ENCODE measurements at places on chromosomes 7 and 10. TPM values are rescaled to one million over a fixed set of nuclear protein-coding genes. Genes with fewer than 3 reads are reported as not detected.

NKX2-3 gene
- not detected for total RNA-seq

ADAM12 gene
- total RNA-seq = 1.2 TPM

- DNase-seq = no peak
These were observed 7.3 kb downstream of the FSCN3 start for GRCh38 chr7:127600885-127601284.

GRCh38 chr7:23022258-23022769 lies 8.4 kb upstream of the HYCC1 start:
- no peak for DNase-seq

GRCh38 chr7:1027242-1028043 lies 16.9 kb upstream of the GPR146 start:
- no peak for DNase-seq

All from T-cell (primary cell).